NCI-H1417 treated with DMSO at 0.1 percent for 48 hours (cell line): ENCODE measurements at places on chromosomes 5 and 9.

- no peak for DNase-seq
Observed at GRCh38 chr5:138386290-138386689, 33.8 kb downstream of the KDM3B start.

- DNase-seq, result no peak
Observed at GRCh38 chr9:136014147-136014923, 53.2 kb upstream of the UBAC1 start.

DNA sequence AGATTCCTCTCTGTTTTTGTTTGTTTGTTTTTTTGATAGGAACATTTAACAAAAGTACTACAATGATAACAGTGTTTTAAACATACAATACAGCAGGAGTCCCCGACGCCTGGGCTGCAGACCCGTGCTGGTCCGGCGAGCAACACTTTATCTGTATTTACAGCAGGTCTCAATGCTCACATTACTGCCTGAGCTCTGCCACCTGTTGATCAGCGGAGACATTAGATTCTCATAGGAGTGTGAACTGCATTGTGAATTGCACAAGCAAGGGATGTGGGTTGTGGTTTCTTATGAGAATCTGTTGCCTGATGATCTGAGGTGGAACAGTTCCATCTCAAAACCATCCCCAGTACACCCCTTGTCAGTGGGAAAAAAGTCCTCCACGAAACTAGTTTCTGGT lies 1068.5 kb upstream of the CDH10 start:
- no peak for DNase-seq

DNA sequence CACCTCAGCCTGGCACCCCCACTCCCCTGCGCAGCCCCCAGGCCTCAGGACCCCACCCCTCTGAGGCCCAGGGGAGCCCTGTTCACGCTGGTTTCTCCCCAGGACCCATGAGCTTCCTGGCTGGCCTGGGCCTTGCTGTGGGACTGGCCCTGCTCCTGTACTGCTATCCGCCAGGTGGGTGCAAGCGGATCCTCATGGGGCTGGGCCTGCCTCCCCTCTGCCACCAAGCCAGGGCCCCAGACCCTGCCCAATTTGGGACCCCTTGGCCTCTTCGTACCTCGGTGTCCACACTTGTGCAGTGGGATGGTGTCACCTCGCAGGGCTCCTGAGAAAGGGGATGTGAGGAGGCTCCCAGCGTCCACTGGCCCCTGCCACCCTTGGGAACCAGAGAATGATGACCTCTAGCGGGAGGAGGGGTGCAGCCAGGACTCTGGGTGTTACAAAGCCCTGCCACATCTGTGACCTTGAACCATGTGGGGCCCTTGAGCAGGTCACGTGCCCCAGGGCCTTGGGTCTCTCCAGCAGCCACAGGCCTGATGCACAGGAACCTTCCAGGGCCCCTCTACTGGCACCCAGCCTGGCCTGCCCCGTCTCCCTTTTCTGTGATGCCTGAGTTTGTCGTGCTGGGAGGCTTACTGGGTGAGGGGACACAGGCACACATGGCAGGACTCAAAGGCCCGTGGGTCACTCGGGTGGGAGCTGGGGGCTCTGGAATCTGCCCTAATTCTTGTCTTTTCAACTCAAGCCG lies 16.3 kb downstream of the CARD19 start:
- no peak for DNase-seq

- no peak for DNase-seq
Observed at GRCh38 chr5:64487283-64487682, 18.5 kb upstream of the RGS7BP start.

DNA sequence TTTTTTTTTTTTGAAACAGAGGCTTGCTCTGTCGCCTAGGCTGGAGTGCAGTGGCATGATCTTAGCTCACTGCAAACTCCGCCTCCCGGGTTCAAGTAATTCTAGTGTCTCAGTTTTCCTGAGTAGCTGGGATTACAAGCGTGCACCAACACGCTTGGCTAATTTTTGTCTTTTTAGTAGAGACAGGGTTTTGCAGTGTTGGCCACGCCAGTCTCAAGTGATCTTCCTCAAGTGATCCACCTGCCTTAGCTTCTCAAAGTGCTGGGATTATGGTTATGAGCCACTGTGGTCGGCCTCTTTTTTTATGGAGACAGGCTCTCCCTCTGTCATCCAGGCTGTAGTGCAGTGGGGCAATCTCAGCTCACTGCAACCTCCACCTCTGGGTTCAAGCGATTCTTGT lies 82.9 kb downstream of the RAB24 start:
- DNase-seq, result no peak

DNA sequence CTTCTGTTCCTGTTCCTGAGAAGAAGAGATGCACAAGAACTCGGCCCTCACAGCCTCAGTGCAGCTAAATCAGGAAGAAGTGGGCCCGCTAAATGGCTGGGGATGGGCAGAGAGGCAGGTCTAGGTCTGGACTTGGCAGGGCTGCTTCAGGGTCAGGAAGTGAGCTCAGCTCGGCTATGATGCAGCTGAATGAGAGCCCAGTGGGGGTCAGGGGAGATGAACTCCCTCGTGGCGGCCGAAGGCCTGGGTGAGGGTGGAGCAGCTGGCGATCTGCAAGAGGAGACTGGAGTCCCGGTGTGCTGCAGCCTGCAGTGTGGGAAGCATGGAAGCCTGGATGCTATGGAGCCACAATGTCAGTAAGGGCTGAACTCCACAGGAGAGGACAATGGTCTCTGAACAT lies 466.2 kb downstream of the SPOCK1 start:
- DNase-seq, result no peak

- DNase-seq, result no peak
Observed at GRCh38 chr5:83552275-83552674, 80.7 kb downstream of the VCAN start.

- DNase-seq, result no peak
Observed at GRCh38 chr9:32180597-32180996, 203.8 kb upstream of the ACO1 start.
